ENCODE measurements at places on chromosomes 2 and 18.

- no peak for DNase-seq
Measured at GRCh38 chr2:101900375-101900774, 91.4 kb upstream of the IL1R2 start.

GRCh38 chr2:24332791-24333540, 27.4 kb downstream of the ITSN2 start:
- DNase-seq: no peak

DNA sequence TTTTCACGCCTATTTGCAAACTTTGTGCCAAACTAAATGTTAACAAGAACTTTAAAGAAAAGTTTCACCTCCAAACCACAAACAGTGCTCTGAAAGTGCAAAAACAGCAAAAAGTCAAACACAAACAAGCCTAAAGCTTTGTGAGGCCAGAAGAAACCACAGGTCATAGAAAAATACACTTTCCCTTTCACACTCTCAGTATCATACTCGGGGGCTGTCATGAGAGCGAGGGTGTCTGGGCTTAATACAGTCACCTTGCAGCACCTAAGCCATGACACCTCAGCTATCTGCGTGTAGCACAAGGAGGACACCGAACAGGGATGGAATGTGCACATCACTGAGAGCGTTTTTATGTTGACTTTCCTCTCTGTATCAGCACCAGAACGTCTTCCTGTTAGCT, 26.6 kb upstream of the SEH1L start:
- DNase-seq: peak; percentile 52

- DNase-seq: no peak
Measured at GRCh38 chr18:71630696-71631095, 913.4 kb downstream of the CBLN2 start.

- DNase-seq: no peak
Measured at GRCh38 chr2:119177838-119178190, 19.3 kb upstream of the C1QL2 start.

DNA sequence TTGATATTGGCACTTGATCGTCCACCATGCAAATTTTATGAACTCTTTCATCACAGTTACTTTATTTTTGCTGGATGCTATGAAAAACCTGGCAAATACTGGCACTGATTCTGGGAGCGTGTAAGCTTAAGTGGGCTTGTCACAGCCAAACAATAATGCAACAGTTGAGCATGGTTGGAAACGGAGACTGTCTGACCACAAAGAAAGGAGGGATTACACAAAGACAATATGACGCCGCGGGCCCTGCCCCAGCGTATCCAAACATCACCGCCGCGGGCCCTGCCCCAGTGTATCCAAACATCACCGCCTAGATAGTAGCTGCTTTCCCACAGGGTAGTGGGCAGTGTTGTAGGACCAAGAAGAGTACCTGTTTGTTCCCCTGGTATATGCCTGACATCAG, 135.9 kb downstream of the PRPF40A start:
- DNase-seq: no peak

DNA sequence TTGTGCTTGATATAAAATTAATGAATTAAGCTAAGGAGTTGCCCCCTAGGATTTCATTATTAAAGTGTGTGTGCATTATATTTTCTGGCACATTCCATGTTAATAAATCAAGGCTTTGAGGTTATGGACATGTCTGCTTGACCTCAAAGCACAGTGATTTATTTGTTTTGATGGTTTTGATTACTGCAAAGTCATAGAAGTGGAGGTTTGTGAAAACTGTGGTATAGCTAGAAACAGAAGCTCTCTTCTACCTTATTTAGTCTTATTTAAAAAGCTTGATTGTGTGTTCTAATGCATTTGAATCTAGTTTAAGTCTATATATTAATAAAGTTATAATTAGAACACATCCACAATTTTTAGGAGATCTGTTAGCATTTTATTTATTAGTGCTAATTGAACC, 32.2 kb downstream of the DOK6 start:
- no peak for DNase-seq

DNA sequence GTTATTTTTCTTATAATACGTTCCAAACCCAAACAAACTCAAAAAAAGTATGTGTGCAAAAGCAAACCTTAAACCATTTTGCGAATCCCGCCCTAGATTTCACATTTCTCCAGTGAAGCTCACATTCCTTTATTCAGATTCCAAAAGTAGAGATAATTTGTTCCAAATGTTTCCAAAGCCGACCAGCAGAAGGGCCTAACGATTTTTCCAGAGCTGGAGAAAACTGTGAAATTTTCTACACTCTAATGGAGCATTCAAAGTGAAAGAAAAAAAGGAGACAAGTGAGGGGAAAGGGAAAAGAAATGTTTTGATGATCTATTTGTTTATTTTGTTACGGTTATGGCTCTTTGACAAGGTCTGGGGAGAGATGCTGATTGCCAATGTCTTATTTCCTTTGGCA, 286.5 kb upstream of the SLC14A2 start:
- no peak for DNase-seq
